Kidney epithelial cell (primary cell): ENCODE measurements at places on chromosomes 3 and 15.

DNA sequence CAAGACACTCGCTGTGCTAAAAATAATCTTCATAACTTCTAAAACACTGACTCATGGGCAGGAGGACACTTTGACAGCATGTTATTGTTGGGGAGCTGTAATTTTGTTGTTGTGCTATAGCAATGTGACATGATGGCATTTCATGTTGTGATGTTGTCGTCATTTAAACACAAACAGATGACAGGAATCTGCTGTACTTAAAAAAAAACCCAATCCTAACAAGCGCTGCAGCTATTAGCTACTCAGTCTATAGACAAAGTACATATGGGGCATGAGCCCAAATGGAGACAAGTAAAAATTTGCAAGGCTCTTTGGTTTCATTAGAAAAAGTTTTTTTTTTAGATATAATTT lies 828 bp upstream of the ATOSA start:
- no peak for DNase-seq

DNA sequence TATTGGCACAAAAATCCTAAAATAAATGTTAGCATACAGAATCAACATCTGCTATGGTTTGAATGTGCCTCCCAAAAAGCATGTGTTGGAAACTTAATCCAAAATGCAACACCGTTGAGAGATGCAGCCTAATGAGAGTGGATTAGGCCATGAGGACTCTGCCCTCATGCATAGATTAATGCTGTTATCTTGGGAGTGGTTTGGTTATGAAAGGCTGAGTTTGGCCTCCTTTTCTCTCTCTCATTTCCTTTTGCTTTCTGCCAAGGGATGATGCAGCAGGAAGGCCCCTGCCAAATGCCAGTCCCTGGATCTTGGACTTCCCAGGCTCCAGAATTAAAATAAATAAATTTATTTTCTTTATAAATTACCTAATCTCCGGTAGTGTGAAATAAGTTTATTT lies 49.4 kb downstream of the SYNM start:
- DNase-seq: no peak

DNA sequence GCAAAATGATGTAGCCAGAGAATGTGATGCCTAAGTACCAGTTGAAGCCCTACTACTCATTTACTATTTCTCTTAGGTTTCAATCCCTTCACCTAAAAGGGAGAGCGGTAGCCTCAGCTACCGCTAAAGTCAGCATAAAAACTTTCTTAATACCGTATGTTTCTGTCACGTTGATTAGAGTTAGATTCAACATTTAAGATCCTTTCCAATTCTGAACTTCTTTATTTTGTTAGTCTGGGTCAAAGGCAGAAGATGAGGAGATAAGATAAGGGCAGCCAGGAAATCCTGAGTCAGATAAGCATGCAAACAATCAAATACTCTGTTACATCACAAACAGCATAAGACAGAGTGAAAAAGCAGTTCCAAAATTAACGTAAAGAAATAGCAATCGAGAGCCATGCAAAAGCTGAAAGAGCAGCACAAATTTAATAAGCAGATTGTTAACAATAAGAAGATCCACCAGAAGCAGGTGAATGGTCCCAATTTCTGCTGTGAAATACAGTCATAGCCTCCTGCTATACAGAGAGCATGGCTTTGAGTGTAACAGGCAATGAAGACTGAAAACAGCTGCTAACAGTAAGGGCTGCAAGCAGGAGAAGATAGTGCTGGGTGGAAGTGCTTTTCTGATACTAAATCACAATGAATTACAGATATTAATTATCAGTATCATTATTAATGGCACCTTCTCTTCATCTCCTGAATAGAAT lies 3.0 kb downstream of the TMEM207 start:
- DNase-seq: no peak

- DNase-seq: no peak
Measured at GRCh38 chr3:101141135-101141534, 147.9 kb upstream of the ABI3BP start.

DNA sequence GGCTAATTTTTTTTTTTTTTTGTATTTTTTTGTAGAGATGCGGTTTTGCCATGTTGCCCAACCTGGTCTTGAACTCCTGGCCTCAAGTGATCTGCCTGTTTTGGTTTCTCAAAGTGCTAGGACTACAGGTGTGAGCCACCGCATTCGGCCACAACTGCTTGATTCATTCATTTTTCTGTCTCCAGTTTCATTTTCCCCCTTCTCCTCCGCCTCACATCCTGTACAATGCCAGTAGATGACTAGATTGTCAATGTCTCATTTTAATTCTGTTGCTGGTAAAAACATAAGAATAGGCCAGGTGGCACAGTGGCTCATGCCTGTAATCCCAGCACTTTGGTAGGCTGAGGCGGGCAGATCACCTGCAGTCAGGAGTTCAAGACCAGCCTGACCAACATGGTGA lies 12.0 kb upstream of the ZNF592 start:
- DNase-seq: no peak

DNA sequence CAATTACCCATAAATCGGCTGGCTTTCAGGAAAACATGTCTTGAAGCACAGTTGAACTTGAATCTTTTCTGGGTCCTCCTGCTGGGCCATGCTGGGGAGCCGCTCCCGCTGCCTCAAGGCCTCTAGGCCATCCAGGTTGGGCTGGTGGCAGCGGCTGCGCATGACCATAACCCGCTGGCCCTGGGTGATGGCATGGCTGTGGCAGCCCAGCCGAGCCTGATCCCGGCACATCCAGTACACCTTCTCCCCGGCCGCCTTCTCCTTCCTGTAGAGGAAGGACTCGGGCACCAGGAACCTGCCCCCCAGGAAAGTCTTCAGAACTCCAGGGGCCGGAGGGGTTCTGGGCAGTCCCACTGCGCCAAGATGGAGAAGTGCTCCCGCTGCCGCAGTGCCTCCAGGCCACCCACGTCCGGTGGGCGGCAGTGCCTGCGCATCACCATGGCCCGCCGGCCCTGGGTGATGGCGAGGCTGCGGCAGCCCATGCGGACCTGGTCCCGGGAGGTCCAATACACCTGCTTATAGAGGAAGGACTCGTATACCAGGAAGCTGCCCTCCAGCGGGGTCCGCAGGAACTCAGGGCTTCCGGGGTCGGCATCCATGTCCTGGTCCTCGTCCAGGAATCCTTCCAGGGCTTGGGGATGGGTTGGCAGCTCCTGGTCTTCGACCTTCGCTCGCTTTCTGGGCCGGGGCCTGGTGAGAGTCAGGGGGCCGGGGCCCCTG lies 84.3 kb upstream of the FXR1 start:
- DNase-seq: no peak

GRCh38 chr3:133135306-133135705 lies 97.1 kb downstream of the TMEM108 start:
- no peak for DNase-seq

DNA sequence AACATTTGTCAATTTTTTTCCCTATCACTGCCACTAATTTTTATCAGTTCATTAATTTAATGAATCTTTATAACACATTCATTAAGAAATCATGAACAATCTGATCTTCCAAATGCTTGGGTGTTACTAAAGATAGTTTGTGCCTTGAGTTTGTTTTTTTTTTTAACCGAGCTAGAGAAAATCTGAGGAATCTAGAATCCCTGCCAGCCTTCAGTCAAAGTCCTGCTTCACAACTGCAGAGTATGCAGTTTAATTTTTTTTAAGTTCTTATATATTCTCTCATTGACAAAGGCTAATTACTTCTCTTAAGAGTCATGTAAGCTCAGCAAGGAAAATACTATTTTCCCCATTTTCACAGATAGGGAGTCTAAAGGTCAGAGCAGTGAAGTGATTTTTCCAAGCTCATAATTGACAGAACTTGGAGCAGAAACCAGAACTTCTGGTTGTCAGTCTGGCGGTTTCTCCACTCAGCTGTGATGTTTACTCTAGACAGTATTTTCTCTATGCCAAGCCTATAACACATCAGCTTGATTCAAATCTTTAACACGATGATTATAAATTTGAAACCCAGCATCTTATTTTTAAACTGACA lies 55.7 kb downstream of the TNIK start:
- DNase-seq: no peak

DNA sequence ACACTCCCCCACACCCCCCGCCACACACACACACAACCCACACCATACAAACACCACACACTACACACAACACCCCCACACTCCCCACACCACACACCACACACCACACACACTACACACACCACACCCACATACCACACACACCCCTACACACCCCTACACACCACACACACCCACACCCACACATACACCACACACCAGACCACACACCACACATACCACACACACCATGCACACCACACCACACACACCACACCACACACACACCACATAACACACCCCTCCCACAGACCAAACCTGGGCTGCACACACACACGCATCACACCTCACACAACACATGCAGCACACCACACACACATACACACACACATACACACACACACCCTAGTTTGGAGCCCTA lies 1.8 kb upstream of the RASGRF1 start:
- no peak for DNase-seq

GRCh38 chr15:83379579-83379959 lies 67.6 kb upstream of the SH3GL3 start:
- no peak for DNase-seq

GRCh38 chr15:43230640-43231115 lies 9.9 kb upstream of the EPB42 start:
- DNase-seq: no peak

DNA sequence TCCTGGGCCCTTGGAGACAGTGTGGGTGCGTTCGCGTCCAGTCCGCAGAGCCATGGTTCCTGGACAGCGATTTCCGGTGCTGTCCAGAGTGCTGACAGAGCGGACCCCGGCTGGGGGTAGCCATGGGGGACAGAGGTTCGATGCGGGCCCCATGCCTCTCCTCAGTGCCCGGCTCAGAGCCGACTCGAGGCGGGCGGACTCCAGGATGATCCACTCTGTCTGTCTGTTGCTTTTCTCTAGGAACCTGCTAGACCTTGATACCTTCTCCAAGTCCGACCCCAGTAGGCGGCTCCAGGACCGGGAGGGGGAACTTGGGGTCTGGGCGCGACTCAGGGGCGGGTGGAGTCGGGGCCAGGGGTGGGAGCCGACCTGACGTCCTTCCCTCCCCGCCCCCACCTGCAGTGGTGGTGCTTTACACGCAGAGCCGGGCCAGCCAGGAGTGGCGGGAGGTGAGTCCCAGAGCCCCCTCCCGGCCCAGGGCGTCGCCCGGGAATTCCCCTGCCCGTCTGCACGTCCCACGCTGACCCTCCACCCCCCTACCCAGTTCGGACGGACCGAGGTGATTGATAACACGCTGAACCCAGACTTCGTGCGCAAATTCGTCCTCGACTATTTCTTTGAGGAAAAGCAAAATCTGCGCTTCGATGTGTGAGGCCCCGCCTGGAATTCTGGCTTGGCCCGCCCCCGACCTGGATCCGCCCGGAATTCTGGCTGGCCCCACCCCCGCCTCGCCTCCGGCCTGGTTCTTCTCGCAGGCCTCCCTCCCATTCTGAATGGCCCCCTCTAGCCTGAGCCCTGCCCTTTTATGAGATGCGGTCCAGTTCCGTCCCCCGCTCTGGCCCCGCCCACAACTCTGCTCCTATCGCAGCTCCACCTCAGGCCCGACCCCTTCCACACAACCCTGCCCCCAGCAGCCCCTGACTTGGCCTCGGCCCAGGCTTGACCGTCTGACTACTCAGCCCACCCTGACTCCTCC lies 1.0 kb downstream of the CPNE9 start:
- DNase-seq: no peak

DNA sequence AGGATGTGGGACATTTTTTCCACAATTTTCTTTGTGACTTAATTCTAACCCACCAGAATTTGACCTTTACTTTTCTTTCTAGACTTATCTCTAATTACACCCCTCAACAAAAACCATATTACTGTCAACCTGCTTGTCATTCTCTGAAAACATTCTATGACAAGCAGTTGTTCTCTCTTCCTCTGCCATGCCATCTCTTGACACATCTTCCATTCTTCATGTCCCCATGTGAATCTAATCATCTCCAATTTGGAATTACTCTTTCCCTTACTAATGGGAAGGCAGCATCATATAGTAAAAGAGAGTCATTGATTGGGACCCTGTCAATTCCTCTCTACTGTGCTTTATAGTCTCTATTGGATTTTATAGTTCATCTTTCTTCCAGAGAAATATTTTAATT lies 61.3 kb upstream of the P2RY1 start:
- DNase-seq: no peak

DNA sequence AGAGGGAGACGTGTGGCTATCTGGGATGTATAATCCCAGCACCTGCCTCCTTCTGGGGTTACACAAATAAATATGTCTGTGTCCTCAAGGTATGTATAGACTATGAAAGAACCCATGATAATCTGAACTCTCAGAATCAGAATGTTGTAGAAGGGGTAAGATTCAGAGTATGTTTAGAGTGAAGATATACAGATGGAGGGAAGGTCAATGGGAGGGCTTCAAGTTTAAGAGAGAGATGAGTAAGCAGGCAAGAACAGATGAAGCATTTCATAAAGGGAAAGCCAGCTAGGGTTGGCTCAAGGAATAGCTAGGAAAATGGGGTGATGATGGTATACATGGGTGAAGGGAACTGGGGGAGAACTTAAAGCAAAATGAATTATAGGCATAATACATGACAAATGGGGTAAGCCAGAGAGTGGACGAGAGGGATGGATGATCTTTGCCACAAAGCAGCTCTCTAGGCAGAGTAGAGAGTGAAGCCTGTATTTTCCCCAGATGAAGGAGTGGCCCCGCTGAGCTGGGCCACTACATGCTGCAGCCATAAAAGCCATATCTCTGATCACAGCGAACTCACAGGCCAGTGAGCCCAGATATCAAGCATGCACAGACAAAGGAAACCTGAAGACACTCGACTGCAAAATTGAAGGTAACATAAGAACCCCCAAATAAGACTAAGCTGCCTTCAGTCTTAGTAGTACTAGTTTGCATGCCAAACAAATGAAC lies 15.9 kb upstream of the ZBTB38 start:
- no peak for DNase-seq

DNA sequence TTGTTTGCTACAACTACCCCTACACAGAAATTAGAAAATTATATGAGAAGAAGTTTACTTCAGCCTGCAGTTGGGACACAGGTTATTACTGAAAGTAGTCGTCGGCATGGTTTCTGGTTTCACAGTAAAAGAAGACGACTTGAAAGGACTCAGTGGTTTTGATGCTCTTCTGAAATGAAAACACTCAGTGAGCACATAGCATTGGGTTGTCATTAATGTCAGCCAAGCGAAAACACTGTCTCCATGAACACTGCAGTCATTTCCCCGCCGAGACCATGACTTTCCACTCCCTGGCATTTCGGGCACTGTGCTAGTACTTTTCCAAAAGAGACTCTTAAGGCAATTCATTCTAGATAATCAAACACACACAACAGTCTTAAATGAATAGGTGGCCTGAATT lies 69.2 kb upstream of the ICE2 start:
- no peak for DNase-seq

DNA sequence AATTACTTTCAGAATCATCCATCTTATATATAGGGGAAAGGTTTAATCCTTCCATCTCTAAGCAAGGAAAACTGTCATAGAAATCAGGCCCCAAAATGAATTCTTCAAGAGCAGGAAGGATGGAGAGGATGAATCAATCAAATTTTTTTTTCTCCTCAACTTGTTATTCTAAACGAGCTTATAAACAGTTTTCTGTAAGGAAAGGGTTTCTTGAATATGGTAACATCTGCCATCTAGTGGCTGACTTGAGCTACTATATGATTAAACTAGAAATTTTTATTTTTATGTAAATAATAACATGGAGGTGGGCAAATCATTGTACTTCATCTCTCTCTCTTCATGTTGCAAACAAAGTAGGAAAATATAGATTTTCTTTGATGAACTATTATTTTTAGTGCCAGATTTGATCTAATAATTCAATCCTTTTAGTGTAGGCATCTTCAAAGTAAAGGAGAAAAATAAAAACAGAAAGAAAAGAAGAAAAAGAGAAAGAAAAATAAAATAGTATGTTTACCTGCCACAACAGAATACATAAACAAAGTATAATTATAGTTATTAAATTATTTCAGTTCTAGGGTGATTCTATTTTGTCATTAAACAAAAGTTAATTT lies 146.6 kb downstream of the SERPINI1 start:
- peak; percentile 4 for DNase-seq
